ENCODE measurements at places on chromosomes 4 and X.

DNA sequence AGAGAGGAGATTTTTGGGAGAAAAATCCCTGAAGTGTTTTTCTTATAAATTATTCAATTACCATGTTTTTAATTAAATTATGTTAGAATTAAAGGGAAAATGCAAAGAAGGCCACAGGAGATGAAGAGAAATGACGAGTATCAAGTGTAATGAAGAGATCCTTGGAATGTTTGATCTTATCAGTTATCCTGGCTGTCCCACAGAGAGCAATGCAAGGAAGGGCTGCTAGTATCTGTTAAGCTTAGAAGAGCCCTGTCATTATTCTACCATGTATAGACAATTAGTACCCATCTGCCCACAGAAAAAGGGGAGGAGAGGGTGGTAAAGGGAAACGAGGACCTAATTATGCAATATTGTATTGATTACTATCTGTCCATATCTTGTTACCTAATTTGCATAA is 257.1 kb downstream of the BANK1 start:
- no peak for DNase-seq

DNA sequence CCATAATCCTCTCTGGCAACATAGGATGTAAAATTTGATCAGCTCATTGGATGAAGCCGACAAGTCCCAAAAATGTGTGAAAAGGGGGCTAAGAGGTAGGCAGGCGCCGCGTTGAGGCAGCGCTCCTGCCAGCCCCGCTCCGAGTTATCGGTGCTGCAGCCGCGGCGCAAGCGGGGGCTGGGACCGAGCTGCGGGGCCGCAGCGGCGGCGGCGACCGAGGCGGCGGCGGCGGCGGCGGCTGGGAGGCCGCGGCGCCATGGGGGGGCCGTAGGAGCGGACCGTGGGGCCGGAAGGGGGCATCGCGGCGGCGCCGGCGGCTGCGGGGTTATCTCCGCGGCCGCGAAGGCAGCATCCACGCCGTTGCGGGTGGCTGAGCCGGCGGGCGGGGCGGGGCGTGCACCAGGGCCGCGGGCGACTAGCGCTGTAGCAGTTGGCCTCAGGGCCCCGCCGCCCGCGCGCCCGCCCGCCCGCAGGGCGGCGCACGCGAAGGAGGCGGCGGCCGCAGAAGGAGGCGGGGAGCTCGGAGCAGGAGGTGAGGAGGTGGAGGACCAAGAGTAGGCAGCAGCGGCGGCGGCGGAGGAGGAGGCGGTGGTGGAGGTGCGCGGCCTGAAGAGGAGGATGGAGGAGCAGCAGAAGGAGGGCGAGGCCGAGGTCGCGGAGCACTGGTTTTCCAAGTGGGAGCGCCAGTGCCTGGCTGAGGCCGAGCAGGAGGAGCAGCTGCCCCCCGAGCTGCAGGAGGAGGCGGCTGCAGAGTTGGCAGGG is 126.0 kb upstream of the CXorf66 start:
- DNase-seq, result no peak

- no peak for DNase-seq
These were observed 24.3 kb downstream of the CXCL13 start for GRCh38 chr4:77629885-77630284.

DNA sequence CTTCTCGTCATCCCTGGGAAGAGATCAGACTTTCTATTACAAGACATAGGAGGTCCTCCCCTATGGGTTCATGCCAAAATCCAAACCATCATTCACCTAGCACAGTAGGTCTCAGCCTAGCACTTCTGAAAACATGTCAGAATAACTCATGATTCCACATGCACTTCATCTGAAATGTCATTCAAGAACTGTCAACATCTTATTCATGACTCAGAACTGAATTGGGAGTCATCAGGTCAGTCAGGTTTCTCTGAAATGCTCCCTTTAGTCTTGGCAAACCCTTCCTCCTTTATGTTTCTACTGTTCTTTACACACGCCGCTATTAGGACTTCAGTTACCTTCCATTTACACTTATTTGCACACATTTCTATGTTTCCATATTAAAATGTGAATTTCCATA is 67.2 kb downstream of the ANTXR2 start:
- DNase-seq, result no peak

DNA sequence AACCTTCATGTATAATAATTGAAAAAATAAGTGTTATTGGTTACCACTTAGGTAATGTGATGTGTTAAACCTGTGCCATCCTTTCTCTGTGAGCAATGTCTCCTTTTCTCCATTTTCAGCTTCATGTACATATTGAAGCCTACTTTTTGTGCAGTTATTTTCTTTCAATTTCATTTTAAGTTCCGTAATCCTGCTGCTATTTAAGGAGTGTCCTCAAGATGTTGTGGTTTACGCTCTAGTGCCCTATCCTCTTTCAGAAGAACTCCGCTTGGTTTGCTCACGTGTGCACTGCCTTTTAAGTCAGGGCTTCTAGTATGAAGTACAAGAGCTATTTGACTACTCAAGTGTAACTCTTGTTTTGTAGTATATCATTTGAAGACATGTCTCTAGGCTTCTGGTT is 2253.2 kb upstream of the TENM3 start:
- DNase-seq, result no peak

GRCh38 chrX:13386636-13387035 is 66.8 kb upstream of the ATXN3L start:
- DNase-seq, result no peak

- DNase-seq, result no peak
These were observed 68.1 kb downstream of the MOSPD2 start for GRCh38 chrX:14941301-14941700.

DNA sequence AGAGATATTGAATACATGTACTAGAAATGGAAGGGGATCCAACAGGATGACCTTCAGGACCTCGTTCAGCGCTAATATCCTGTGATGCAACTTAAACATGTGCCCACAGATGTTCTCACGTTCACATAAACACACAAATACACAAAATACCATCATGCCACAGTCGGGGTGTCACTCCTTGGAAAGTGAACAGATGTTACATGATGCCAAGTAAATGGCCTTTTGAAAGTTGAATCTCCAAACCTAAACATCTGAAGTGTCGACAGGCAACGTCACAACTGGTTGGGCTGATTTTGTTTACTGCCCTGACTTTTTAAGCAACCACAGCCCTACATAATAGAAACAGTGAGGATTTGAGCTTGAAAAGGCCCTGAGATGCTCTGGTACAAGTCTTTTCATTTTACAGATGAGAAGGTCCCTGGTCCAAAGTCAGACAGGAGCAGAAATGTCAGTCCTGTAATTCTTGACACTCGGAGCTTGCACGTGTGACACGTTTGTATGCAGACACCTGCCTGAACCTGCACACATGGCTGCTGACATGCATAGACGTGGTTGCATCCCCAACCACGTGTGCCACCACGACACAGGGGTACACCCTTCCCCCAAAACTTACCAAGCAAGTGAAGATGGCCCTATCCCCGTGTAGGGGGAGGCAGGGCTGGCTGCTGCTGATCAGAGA is 23.5 kb upstream of the BCORL1 start:
- DNase-seq, result no peak

- DNase-seq, result no peak
These were observed 21.5 kb upstream of the PHKA1 start for GRCh38 chrX:72735561-72735960.

GRCh38 chr4:10492464-10492863 is 35.2 kb upstream of the ZNF518B start:
- peak; percentile 6 for DNase-seq

GRCh38 chr4:185213877-185214276 is 4.5 kb downstream of the SNX25 start:
- no peak for DNase-seq

DNA sequence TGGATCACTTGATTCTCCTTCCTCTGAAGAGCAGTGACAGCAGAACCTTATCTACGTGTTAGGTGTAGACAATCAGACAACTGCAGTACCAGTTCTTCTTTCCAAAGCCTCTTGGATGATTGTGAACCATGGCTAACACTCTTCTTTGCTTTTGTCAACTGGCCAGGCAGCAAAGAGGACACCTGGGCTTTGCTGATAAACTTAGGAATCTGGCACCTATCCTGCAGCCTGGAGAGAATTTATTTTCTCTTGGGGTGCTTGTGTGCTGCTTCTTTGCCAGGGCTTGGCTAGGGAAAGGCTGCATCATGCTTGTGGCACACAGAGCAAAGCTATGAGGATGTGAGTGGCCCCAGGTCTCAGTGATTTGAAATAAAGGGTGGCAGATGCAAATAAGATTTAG is 77.4 kb downstream of the ANAPC4 start:
- DNase-seq, result no peak

DNA sequence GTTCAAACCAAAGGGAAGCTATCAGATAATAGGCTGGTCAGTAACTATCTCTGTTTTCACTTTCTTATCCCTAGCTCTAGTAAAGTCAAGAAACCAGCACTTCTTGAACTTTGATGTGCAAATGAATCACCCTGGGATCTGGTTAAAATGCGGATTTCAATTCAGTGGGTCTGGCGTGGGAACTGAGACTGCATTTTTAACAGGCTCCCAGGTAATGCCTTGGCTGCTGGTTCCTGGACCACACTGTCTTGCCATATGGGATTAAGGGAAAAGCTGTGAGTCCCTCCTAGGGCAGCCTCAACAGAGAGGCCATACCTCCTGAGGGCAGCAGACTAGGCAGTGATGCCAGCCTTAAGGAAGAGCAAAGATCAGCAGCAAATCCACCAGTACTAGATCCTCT is 1.7 kb downstream of the RNF175 start:
- DNase-seq, result no peak

DNA sequence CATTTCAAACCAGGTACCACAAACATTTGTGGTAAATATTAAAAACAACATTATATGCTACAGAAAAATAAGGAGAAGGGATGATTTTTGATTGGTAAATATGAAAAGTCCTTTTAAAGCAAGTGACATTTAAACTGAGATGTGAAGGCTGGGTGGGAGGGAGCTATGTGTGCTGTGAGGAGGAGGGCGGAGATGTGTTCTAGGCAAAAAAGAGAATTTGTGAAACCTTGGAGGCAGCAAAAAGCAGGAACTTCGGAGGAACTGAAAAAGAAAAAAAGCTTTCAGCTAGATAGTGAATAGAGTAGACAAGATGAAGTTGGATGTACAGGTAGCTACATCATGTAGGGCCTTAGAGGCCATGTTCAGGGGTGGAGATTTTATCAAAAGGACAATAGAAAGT is 10.1 kb upstream of the ARAP2 start:
- DNase-seq, result no peak

DNA sequence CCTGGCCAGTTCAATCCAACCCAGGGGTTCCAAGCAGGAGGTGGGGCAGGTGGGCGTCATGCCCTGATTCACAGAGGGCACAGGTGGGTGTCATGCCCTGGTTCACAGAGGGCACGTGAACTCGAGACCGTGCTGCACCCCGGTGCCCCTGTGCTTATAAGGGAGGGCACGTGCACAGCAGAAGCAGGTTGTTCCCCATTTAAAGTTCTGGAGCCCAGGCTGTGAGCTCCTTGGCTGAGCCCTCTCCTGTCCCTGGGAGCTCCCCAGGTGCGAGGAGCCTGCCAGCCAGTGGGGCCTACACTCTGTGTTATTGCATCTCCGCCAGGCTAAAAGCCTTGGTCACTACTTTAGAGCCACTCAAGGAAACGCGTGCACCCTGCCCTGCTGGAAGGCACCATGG is 3.2 kb upstream of the CPZ start:
- DNase-seq, result no peak

DNA sequence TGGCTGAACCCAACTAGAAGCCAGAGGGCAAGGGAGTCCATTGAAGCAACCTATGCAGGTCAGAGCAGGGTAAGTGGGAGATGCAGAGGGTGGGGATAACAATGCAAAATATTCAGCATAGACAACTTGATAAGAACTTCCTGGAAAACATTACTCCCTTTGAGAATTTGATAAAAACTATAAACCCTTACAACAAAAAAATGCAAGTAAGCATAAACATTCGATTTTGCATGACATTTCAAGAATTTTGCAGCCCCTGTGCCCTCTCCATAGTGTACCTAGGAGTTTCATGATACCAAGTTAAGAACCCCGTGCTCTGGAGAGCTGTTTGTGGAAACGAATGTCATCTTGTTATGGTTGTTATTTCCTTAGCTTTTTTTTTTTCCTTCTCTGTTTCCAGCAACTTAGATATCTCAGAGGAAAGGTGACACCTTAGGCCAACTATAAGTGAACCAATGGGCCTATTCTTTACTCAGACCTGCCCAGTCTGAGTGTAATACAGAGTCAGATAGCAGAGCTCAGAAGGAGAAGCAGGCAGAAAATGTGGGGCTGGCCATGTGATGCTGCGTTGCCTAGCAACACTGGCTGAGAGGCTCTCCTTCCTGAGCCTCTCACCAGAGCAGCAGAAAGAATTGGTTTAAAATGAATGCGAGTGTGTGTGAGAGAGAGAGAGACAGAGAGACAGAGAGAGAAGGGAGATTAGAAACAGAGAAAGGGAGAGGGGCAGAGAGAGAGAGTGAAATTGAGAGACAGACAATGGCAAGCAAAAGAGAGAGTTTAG is 36.7 kb upstream of the GABRQ start:
- no peak for DNase-seq

DNA sequence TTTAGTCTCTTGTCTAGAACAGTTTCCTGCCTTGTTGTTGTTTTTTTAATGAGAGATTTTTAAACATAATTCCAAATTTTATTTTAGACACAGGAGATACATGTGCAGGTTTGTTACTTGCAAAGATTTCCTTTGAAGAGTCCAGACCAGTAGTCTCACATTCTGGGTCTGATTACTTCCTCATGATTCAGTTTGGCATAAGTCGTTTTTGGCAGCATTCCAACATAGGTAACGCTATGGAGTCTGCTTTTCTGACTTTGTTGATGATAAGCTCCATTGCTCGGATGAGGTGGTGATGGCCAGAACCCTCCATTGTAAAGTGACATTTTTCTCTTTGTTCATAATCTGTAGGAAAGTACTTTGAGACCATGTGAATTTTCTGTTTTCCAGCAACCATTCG is 74.7 kb downstream of the CLCN4 start:
- DNase-seq, result no peak

GRCh38 chr4:123446865-123447474 is 50.4 kb downstream of the SPRY1 start:
- DNase-seq, result no peak

DNA sequence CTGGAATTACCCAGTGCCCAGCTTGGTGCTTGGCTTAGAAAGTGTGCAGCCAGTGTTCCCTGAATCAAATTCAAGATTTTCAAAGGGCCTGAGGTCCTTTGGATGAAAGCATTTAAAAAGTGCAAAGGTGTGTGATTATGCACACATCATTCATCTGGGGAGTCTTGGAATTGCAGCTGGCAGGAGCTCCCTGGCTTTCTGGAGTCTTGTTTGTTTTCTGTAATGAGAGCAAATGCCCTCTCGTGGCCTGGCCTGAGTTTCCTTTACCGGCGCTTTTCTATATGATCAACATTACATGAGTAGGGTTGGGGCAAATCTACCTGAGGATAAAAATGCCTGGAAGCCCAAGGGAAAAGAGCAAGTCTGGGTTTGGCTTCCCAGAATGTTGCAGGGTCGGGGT is 24.6 kb upstream of the SORCS2 start:
- no peak for DNase-seq

- DNase-seq, result no peak
These were observed 11.7 kb upstream of the NUDT9 start for GRCh38 chr4:87410679-87411078.
